ENCODE measurements at places on chromosomes 16 and 17. TPM values are rescaled to one million over a fixed set of nuclear protein-coding genes. Genes with fewer than 3 reads are reported as not detected.

ATPAF2 gene
- total RNA-seq, result 32.9 TPM

NAT9 gene
- total RNA-seq, result 39.6 TPM

DCAF7 gene
- total RNA-seq, result 117 TPM

KIF1C gene
- 32.6 TPM for total RNA-seq

CCDC40 gene
- total RNA-seq, result 0.56 TPM

ADGRG3 gene
- not detected for total RNA-seq

RNF112 gene
- total RNA-seq, result 0.55 TPM

LGALS9B gene
- not detected for total RNA-seq

TOM1L2 gene
- total RNA-seq, result 11.9 TPM

CHST4 gene
- total RNA-seq, result not detected

KRTAP9-4 gene
- total RNA-seq, result not detected

ZSCAN32 gene
- 15.7 TPM for total RNA-seq

RDM1 gene
- total RNA-seq, result 6.5 TPM

THRA gene
- 13.1 TPM for total RNA-seq

KRT222 gene
- not detected for total RNA-seq

FAM20A gene
- not detected for total RNA-seq

All from activated CD4-positive, alpha-beta T cell treated with anti-CD3 and anti-CD28 coated beads for 36 hours (primary cell).